Suprapubic skin (tissue), 4 donors: ENCODE measurements at places on chromosomes 4 and X. TPM values are rescaled to one million over a fixed set of nuclear protein-coding genes. Genes with fewer than 3 reads are reported as not detected.

DNA sequence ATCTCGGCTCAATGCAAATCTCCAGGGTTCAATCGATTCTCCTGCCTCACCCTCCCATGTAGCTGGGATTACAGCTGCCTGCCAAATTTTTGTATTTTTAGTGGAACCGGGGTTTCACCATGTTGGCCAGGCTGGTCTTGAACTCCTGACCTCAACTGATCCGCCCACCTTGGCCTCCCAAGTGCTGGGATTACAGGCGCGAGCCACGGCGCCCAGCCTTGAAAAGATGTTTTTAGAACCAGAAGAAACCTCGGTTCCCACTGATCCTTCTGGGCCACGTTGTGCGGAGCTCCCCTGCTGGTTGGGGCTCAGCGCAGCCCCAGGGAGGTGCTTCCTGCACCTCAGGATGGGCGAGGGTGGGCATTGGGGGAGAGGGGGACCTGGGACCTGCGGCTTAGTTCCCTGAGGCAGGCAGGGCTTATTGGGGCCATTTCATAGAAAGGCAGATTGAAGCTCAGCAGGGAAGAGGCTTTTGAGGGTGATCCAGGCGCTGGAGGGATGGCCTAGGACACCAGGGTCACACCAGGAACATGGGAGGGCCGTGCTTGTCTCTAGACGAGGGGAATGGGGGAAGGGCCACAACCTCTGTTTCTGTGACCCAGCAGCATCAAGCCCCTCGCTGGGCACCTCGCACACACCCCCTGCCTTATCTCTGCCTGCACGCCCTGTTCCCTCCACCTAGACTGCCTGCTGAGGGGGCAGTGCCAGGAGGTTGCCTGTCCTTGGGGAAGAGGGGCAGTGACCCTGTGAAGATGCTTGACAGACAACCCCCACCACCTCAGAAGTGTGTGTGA is 6.3 kb upstream of the ADD1 start:
- no peak for DNase-seq

DNA sequence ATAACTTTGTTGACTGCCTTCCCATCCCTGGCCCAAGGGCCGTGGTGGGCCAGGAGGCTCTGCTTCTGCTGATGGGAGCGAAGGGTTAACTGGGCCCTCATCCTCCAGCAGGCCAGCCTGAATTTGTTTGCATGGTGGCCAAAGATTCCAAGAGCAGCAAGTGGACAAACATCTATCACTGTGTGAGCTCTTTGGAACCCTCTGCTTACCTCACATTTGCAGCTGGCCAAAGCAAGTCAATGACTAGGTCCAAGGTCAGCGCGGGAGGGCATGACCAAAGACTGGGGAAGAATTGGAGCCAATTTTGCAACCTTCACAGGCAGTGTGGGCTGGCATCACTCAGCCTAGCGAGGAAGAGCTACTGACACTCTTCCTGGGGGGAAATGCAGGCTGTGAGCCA is 67.8 kb upstream of the ATP6AP2 start:
- DNase-seq: no peak

DNA sequence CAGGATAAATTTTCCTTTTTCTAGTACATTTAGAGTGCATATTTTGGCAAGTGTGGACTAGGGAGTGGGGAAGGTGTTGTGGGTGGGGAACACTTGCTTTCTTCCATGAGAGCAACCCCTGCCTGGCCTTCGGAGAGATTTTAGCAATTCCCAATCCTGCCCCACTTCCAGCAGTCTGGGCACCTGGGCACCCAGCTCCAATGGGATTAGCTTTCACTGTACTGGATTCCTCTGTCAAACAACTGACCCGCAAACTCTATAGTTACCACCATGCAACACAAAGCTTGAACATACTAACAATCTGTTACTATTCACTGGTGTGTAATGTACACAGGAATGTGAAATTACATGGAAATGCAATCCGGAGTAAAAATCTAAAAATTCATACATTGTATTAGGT is 50.3 kb downstream of the SH3RF1 start:
- no peak for DNase-seq

Gene FATE1
- total RNA-seq: not detected

Gene TCEAL2
- total RNA-seq: not detected

Gene PLXNB3
- total RNA-seq: 21.3 TPM

DNA sequence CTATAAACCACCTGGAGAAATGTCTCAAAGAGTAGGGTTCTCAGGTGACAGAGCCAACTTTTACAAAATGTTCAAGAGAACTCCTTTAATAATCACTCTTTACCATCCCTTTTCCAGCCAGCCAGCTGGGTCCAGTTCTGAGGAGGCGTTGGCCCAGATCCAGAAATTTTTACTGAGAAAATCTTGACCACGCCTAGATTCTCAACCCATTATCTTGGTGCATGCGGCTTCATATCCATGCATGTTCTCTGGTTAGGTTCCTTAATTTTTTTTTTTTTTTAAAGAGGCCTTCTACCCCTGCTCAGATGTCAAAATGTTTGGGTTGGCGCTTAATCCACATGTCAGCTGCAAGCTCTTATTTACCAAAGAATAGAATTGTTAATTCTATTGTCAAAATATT is 12.0 kb upstream of the MAP7D2 start:
- no peak for DNase-seq

DNA sequence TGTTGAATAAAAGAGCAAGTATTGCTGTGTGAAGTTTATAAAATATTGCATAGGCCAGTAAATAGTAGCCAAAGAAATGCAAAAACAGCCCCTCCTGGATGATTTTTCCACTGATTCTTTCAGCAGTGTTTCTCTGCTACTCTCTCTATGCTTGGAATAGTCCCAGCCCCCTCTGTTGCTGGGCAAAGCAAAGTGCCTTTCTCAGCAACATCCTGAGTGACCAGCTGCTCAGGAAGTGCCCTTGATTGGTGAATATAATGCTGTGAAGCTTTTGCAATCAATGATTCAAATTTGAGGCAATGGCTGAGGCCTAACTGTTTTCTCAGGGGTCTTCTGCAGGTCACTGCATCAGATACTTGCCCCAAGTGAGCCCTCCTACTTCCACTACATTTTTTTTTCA is 656.7 kb downstream of the ZNF674 start:
- no peak for DNase-seq

DNA sequence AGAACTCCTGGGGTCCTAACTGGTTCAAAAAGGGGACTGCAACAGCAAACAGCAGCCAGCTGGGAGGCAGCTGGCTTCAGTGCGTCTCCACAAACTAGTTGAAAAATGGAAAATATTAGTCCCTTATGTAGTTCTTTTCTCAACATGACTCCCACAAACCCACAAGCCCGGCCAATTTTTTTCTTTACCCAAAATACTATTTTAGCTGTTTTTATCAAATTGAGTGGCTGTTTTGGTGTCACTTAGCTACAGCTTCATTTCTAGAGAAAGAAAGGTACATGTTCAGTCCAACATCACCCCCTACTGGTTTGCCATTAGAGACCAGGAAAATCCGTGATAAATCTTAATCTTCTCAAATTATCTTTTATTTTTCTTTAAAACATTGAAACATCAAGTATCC is 97.2 kb downstream of the GUCY2F start:
- DNase-seq: no peak

DNA sequence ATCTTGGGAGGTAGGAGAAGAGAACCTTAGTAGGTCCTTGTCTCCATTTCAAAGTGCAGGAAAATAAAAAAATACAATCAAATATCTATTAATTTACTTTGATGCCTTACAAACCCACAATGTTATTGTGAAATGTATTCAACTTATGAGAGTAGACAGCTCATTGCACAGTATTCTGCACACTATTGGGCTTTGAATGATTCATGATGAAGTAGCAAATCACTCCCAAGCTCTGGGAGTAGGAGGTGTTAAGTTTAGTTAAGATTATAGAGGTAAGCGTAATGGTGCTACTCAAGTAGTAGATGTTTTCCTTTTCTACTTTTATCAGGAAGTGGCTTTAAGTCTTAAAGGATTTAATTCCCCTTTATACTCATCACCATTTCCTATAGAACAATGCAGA is 32.8 kb upstream of the TMPRSS11A start:
- DNase-seq: no peak

DNA sequence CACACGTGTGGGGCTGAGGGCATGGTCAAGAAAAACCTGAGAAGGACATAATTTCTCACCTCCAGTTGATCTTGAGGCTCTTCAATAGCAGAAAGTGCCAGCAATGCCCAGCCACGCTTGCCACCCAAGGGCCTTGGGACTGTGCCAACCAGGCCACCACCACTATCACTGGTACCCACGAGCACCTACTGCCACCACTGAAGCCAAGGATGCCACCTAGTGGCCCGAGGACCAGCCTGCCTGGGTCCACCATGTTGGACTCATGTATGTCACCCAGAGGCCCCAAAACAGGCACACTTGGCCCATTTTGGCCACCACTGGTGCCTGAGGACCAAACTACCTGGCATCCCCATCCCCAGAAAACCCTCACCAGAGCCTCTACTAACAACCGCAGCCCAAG is 191.8 kb downstream of the ADAM29 start:
- DNase-seq: no peak

Gene CPE
- total RNA-seq: 28.6 TPM

Gene OPN1MW
- not detected for total RNA-seq
